Ammon's horn (tissue), 1 donor: ENCODE measurements at places on chromosomes 5 and 9.
A peak's percentile ranks its signal among the peaks of the same experiment; 100 is the strongest.

DNA sequence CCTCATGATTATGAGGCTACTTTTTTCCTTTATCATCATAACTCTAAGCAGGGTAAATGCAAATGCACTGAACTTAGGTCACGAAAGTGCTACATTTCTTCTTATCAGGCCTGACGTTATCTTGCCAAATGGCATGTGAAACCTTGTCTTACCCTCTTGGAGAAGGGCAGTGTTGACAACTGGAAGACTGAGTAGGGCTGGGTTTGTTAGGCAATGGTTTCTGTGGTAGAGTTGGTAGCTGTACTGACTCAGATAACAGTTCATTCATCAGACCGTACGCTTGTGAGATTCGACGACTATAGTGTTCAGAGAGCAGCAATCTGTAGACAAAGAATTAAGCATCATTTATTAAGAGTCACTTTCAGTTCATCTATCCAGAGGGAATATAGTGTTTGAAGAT is 127.7 kb downstream of the CPLANE1 start:
- DNase-seq, result no peak

GRCh38 chr5:133203317-133204305 is 151.8 kb downstream of the HSPA4 start:
- no peak for DNase-seq

GRCh38 chr5:145105384-145105783 is 729.8 kb downstream of the PRELID2 start:
- no peak for DNase-seq

GRCh38 chr5:83397658-83398057 is 73.9 kb upstream of the VCAN start:
- DNase-seq, result no peak

DNA sequence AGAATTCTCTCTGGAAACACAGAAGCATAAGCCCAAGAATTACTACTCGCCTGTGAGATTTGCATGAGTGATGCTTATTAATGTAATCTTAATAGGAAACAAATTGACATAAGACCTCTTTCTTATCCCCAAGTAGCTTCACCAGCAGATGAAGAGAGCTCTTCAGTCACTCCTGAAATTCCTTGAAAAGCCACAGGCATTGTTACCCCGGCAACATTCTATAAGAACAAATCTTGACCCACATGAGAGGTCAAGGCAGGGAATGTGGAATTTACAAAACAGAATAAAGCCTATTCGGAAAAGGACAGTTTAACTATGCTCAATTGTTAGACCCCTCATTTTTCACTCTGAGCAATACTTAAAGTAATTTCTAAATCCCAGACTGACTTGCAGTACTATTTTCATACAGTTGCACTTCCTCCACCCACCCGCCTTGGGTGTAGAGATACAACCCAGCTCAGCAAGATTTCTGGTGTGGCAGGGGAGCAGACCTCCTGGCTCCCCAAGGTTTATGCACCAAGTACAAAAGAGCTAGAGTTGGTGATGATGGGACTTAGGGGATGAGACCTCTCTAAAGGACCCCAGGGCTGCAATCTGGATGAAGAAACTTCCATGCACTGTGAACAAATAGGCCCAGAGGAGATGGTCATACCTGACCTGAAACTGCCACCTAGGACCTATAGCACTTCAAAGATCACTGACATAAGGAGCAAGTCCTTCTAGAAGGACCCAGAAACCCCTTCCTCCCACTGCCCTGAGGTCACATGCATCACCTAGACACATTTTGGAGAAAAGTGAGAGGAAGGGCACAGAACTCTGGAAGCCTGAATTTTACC is 242.1 kb downstream of the ZNF608 start:
- no peak for DNase-seq

DNA sequence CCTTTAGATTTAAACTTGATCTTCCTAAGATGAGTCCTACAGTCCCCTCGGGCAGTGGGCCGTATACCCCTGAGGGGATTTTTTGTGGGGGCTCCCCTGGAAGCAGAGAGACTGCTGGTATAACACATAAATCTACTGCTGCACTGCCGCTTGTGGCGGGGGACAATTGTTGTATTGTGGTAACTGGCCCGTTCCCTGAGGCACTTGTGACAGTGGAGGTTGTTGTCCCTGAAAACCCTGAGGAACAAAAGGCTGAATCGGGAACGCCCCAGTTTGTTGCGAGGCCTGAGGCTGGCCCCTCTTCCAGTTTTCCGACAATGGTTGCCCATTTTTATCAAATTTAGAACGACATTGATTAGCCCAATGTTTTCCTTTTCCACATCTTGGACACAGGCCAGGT is 4.7 kb upstream of the TMEM141 start:
- peak; percentile 85 for DNase-seq

DNA sequence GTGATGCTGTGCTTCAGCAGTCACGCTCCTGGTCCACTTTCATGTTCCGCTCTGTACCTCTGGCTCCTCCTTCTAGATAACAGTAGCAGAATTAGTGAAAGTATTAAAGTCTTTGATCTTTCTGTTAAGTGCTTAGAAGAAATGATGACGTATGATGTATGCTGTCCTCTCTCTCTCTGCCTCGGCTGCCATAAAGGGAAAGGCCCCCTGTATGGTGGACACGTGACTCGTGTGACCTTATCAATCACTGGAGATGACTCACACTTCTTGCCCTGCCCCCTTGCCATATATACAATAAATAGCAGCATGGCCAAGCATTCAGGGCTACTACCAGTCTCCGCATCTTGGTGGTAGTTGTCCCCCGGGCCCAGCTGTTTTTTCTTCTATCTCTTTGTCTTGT is 100.3 kb downstream of the SYK start:
- no peak for DNase-seq

GRCh38 chr9:83920469-83920926 is 734 bp downstream of the KIF27 start:
- DNase-seq, result peak; percentile 37

DNA sequence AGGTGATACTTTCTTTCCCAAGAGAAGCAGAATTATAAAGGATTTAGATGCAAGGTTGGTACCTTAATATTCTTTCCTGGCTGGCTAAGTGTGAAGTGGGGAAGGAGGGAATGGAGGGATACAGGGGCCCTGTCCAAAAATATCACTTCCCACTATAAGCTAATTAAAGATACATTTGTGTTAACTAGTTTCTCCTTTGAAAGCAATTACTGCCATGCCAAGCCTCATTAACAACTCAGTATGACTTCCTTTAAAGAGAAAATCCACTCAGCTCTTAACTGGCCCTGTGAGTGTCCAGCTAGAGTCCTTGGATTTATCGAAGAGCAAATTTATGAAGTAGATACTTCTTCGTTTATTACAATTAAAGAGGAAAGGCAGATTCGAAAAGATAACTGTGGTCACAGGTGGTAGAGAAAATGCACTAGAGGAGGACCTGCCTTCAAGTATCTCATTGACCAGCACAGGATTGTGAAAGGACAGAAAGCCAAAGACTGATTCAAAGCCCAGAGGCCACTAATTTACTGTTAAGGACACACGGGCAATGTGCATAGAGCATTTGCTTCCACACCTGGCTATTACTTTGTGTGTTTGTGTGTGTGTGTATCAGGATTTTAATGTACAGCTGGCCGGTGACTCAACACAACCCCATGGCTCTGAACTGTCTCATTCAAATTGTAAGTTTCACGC is 11.2 kb upstream of the GLDC start:
- DNase-seq, result no peak

GRCh38 chr5:68962757-68963484 is 130.9 kb upstream of the SLC30A5 start:
- peak; percentile 76 for DNase-seq

- peak; percentile 66 for DNase-seq
These were observed 561 bp downstream of the DAPK1 start for GRCh38 chr9:87498046-87498810.

DNA sequence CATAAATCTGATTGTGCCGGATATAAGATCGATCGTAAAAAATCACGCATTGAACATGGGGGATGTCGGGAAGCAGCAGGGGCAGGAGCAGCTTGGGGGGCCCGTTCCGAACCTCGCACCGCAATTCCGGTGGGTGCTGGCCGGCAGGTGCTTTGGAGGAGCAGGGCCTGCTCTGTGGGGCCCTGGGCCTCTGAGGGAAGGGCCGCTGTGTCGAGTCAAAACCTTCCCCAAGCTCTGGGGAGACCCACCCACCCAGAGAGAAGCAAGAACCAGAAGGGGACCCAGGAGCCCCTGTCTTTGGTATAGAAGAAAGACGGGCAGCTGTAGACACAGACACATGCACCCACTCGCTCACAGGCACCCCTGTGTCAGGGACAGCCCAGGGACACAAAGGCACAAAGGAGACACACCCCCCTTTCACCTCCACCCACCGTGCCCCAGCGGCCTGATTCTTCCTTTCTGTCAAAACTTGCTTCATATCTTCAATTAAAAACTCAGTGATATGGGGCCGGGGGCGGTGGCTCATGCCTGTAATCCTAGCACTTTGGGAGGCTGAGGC is 49.4 kb upstream of the ZBTB43 start:
- no peak for DNase-seq

- DNase-seq, result no peak
These were observed 110.5 kb upstream of the LRRTM2 start for GRCh38 chr5:138985683-138986082.

- DNase-seq, result no peak
These were observed 138.6 kb downstream of the ARL15 start for GRCh38 chr5:54171645-54172384.

DNA sequence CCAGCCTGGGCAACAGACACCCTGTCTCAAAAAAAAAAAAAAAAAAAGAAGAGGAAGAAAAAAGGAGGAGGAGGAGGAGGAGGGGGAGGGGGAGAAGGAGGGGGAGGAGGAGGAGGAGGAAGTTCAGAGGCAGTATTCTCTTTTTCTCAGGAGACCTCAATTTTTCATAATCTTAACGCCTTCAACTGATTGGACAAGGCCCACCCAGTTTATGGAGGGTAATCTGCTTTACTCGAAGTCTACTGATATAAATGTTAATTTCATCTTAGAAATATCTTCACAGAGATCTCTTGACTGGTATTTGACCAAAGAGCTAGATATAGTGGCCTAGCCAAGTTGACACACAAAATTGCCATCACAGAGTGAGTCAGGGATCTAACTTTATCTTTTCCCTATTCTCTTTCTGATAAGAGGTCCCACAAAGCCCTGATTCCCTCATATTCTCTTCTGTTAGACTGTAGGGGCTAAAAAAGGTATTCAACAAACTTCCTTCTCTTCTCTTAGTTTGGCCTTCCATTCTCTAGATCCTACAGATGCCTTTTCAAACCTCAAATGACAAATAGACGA is 115.5 kb upstream of the ABCA1 start:
- DNase-seq, result no peak

- DNase-seq, result no peak
These were observed 97.6 kb downstream of the TLE1 start for GRCh38 chr9:81591791-81592190.

DNA sequence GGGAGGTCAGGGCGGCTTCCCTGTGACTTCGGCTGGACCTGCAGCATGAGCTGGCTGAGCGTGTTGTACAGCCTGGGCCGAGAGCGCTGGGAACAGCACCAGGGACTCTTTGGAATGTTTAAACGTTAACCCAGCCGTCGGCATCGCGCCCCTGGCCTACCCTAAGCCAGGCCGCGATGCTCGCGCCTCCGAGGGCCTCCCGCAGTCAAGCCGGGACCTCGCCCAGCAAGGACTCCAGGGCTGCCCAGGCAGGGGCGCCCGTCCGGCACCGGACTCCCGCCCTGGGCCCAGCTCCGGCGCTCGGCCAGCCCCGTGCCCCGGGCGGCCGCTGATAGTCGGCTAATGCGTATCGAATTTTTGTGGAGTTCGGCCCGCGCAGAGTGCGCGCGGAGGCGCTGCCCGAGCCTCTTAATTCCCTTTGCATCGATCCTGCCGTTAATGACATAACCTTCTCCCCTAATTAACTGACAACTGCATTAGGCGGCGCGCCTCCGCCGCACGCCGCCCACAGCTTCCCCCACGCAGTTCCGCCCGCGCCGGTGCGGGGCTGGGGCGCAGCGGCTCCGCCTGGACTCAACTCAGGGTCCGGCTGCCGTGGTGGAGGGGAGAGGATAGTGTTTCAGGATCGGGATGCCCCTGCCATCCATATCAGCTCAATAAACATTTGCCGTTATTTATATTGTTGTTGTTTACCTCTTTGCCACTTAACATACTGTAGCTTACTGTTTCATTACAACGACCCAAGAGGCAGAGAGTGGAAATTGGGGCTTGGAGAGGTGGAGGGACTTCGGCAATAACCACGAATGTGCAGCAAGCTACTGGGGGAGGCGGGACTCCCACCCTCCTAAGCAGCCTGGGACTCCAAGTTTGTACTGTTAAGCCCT is 28.8 kb upstream of the CDC23 start:
- no peak for DNase-seq

DNA sequence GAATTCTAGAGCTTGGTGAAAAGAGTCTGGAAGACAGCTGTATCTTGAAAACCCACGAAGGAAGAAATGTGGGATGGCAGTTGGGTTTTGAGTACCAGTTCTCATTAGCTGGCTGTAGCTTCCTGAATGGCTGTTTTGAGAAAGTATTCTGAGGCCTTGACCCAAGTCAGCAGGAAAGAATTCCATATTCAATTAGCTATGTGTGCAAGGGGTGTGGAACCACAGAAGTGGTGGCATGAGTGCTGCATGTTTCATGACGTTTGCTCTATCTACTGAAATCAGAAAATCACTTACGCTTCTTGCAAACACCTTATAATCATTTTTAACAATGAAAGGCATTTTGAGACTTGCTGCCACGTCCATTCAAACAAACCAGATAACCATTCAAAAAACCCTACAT is 69.1 kb downstream of the TRPM3 start:
- DNase-seq, result no peak

- no peak for DNase-seq
These were observed 15.6 kb upstream of the FAM81B start for GRCh38 chr5:95375591-95375990.

- no peak for DNase-seq
These were observed 385.7 kb downstream of the PLK2 start for GRCh38 chr5:58074222-58074621.

GRCh38 chr5:39517800-39518199 is 93.0 kb upstream of the DAB2 start:
- no peak for DNase-seq

DNA sequence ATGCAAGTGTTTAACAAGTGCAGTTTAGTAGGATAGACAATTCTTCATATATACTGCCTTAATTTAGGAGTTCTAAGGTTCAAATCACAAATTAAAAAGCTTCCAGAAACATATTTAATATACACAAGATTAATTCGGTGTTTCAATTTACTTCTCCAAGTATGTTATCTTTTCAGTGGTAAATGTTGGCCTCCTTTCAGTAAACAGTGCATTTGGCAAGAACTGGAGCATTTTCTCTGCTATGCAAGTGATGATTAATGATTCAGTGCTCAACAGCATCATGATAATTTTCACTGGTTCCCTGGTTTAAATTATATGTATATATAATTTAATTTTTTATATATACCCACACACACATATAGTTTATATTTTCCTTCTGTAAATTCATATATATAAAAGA is 541.7 kb downstream of the EFNA5 start:
- DNase-seq, result no peak

- DNase-seq, result no peak
These were observed 6.4 kb downstream of the ISCA1 start for GRCh38 chr9:86275962-86276361.

GRCh38 chr9:107635101-107635802 is 145.7 kb upstream of the KLF4 start:
- peak; percentile 80 for DNase-seq

- no peak for DNase-seq
These were observed 242.5 kb downstream of the BNC2 start for GRCh38 chr9:16627967-16628366.
